ENCODE measurements at places on chromosomes 13 and 19. TPM values are rescaled to one million over a fixed set of nuclear protein-coding genes. Genes with fewer than 3 reads are reported as not detected.
A peak's percentile ranks its signal among the peaks of the same experiment; 100 is the strongest.

CNOT3 gene
- total RNA-seq, result 95.0 TPM

- DNase-seq, result no peak
Observed at GRCh38 chr13:100673713-100674571, 653 bp downstream of the TMTC4 start.

GRCh38 chr19:48616041-48616436 lies 1.2 kb upstream of the FAM83E start:
- DNase-seq, result no peak

- DNase-seq, result peak; percentile 99
Observed at GRCh38 chr19:48629599-48630295, 7.4 kb downstream of the DBP start.

GRCh38 chr13:110108348-110109139 lies 198.4 kb downstream of the COL4A1 start:
- peak; percentile 83 for DNase-seq

GRCh38 chr19:17294051-17294891 lies 9.0 kb downstream of the ABHD8 start:
- peak; percentile 88 for DNase-seq

DNA sequence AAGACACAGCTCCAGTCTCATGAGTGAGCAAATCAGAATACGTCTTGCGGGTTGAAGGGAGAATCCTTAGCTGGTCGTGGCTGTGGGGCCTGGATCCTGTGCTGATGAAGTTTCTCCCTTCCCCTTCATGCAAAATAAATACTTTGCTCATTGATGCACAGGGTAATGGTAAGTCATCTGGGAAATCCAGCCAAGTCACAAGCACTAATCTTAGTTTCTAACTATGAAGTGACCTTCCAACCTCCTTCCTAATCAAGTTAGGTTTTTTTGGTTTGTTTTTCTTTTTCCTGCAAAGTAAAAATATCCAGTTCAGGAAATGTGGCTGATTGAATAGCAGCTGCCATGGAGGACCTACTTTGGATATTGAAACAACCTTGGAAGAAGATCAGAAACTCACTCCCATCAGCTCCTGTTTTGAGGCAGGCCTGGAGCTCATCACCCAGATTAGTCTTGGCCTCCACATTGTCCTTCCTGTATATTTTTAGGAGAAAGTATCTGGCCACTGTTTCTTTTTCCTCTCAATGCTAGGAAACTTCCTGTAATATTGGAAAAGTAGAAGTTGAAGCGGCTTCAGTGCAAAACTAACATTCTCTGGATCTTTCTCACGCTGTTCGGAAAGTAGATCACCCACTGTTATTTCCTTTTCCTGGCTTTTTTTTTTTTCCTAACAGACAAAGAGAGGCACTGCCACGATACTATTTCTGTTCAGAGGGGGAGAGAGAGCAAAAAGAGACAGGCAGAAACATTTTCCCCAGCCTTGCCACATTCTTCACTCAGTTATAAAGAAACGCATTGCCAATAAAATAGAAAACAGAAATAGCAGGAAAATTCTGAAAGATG lies 12.3 kb upstream of the ARL11 start:
- no peak for DNase-seq

GRCh38 chr13:109728791-109729731 lies 57.3 kb downstream of the IRS2 start:
- DNase-seq, result no peak

GRCh38 chr13:98947925-98948324 lies 29.9 kb downstream of the DOCK9 start:
- no peak for DNase-seq

- no peak for DNase-seq
Observed at GRCh38 chr13:106738186-106738678, 170.3 kb upstream of the ARGLU1 start.

- DNase-seq, result no peak
Observed at GRCh38 chr13:33053397-33054066, 37.3 kb downstream of the KL start.

STAP2 gene
- total RNA-seq, result 19.0 TPM

- no peak for DNase-seq
Observed at GRCh38 chr13:101049166-101049850, 367.0 kb downstream of the NALCN start.

- peak; percentile 92 for DNase-seq
Observed at GRCh38 chr19:13154911-13155471, 4.8 kb downstream of the IER2 start.

FGF22 gene
- 0.72 TPM for total RNA-seq

DNA sequence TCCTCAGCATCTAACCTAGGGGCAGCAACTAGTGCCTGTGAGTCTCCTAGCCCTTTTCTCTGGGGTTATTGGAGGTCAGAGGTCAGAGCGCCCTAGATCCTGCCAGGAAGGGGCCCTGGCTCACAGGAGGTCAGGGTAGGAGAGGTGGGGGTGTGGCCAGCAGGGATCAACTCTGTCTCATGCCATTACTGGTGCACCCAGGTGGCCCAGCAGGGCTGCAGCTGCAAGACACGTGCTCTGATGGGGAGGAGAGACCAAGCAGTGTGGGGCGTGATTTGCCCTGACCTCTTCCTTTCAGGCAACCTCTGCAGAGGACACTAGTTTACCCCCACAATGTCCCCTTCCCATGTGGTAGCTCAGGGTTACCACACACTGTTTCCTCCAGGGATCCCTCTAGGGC lies 73.3 kb upstream of the ZNF30 start:
- no peak for DNase-seq

DNA sequence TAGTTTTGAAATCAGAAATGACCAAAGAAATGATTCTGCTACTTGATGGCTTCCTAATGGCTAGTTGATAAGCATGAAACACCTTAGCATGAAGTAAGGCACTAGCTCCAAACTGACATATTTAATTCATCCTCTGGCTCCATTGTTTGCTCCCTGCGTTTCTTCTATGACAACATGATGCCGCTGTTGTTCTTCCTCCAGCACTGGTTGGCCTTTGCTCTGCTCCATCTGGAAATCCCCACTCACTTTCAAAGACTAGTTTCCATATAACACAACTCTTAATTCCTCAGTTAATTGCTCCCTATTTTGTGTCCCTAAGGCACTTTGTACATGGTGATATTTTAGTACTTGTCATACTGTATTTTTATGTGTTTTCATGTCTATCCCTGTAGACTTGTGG lies 151.6 kb downstream of the GPC6 start:
- DNase-seq, result no peak

DNA sequence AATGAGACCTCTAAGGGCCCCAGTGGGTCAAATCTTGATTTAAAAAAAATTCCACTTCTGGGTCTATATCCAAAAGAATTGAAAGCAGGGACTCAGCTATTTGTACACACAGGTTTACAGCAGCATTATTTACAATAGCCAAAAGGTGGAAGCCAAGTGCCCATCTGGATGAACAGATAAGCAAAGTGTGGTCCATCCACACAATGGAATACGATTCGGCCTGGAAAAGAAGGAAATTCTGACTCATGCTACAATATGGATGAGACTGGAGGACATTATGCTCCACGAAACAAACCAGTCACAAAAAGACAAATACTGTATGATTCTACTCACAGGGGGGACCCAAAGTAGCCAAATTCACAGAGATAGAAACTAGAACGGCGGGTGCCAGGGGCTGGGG lies 76.7 kb downstream of the CACNA1A start:
- no peak for DNase-seq

DNA sequence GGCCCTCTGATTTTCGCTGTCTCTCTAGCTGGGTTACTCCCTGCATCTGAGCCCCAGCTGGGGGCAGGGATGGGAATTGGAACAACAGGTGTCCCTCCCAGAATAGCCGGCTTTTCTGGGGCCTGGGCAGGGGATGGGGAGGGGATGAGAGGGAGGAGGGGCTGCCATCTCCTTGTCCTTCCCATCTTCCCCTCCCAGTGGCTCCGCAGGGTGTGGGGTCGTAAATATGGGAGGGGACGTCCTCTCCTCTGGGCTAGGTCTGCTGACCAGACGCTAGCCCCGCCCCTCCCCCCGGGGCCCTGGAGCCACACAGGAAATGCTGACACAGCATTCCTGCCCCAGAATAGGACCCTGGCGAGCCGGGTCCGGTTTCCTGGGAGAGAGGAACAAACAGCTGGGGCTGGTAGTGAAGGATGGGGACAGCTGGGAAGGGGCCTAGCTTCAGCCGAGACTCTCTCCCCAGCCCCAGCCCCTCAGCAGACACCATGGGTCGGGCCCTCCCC lies 1.1 kb downstream of the RYR1 start:
- peak; percentile 95 for DNase-seq

- no peak for DNase-seq
Observed at GRCh38 chr19:5103812-5104410, 135.0 kb downstream of the KDM4B start.

GRCh38 chr13:104614361-104615145 lies 1548.3 kb upstream of the SLC10A2 start:
- no peak for DNase-seq

GRCh38 chr19:7853770-7854128 lies 20.4 kb downstream of the PRR36 start:
- DNase-seq, result no peak

STOML3 gene
- total RNA-seq, result not detected

- DNase-seq, result no peak
Observed at GRCh38 chr19:55188625-55189024, 8.5 kb upstream of the SYT5 start.

DNA sequence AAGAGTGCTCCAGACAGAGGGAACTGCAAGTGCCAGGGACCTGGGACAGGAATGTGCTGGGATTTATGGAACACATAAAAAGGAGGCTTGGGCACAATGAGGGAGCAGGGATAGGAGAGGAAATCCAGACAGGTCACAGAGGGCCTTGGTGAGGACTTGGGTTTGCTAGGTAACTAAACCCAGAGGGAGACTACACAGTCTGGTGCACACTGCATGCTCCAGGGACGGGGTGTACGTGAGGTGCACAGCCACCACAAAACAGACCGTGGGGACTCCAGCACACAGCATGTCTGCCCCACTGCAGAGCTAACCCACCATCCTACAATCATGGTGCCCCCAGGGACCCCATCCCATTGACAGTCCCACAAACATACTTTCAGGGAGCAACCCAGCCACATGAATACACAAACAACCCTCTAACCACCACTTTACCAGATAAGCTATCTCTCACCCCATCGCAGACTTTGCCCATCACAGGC lies 5.5 kb upstream of the ZFP36 start:
- DNase-seq, result no peak

NXNL1 gene
- not detected for total RNA-seq

- no peak for DNase-seq
Observed at GRCh38 chr13:100330662-100331061, 241.8 kb downstream of the PCCA start.

DNA sequence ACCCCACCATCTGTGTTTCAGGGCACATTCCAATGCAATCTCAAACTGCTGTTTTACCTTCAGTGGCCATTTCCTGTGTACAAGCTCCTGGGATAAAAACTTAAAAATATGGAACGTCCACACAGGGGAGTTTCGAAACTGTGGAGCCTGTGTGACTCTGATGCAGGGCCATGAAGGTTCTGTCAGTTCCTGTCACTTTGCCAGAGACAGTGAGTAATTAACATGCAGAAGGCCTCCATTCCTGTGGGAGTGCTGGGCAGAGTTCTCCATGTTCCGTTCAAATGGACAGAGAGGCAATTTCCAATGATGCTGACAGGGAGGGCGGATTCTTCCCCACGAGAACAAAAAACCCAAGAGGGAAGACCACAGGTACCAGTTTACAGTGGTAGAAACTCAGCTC lies 24.4 kb downstream of the WDR88 start:
- DNase-seq, result no peak

GRCh38 chr19:10407096-10407495 lies 3.8 kb upstream of the CDC37 start:
- DNase-seq, result no peak

DNA sequence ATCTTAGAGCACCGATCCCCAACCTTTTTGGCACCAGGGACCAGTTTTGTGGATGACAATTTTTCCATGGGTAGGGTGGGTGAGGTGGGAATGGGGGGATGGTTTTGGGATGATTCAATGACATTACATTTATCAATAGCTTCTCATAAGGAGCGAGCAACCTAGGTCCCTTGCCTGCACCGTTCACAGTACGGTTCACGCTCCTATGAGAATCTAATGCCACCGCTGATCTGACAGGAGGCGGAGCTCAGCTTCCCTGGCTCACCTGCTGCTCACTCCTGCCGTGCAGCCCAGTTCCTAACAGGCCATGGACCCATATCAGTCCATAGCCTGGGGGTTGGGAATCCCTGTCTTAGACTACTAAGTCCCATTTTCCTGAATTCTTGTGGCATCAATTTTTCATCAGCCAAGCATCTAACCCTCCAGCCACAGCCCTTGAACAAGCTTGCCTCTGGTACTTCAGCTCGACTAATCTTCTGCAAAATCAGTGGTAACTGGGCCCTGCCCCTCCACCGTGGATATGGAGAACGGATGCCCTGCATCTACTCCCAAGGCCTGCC lies 37.0 kb upstream of the MAP3K10 start:
- DNase-seq, result no peak

- DNase-seq, result no peak
Observed at GRCh38 chr13:39777527-39778061, 122.1 kb downstream of the COG6 start.

DNA sequence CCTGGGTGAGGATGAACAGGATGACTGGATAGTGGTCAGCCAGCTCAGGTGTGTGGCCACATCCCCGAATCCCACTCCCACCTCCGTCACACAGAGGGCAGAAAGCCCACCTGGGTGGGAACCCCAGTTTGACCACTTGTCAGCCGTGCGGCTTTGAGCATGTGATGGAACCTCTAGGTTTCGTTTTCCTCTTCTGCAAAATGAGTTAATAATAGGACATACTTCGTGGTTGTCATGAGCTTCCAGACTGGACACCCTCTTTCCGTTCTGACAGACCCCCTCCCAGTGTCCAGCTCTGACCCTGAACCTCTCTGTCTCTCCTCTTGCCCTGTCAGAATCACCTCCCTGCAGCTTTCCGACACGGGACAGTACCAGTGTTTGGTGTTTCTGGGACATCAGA lies 1.8 kb downstream of the AXL start:
- no peak for DNase-seq

GRCh38 chr19:16885166-16885565 lies 3.6 kb upstream of the F2RL3 start:
- DNase-seq, result no peak

- no peak for DNase-seq
Observed at GRCh38 chr19:32916969-32917615, 47.5 kb upstream of the SLC7A9 start.

GRCh38 chr13:98961503-98962105 lies 16.3 kb downstream of the DOCK9 start:
- no peak for DNase-seq

GRCh38 chr19:15615526-15615925 lies 508 bp downstream of the CYP4F8 start:
- DNase-seq, result no peak

DNA sequence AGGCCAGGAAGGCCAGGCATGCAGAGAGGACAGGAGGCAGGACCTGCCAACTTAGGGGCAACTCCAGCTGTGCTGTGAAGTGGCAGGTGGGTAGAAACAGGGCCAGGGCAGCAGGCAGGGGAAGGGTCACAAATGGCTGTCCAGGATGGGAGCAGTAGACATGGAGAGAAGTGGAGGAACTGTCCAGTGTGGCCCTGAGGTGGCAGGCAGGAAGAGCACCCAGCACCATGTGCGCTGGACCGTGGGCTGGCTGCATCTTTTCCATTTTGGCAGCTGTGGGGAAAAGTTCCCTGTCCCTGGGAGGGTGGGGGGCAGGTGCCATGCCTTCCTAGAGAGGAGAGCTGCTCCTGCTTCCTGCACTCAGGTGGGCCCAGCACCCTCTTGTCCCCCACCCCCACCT lies 13.8 kb downstream of the DEDD2 start:
- no peak for DNase-seq
